Calu3 (cell line): ENCODE measurements at places on chromosomes 5 and 9.

- DNase-seq, result no peak
Observed at GRCh38 chr5:69364414-69364813, 4.9 kb downstream of the AK6 start.

DNA sequence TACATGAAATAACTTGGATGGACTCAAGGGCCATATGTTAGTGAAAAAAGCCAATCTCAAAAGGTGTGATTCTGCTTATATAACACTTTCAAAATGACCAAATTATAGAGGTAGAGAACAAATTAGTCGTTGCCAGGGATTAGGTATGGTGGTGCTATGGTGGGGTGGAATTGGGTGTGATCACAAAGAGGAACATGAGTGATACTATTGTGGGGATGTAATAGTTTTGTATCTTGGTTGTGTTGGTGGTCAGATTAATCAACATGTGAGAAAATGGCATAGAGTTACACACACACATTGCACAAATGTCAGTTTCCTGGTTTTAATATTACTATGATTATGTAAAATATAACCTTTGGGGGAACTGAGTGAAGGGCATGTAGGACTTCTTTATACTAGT is 31.9 kb downstream of the CAMK4 start:
- DNase-seq, result no peak

- no peak for DNase-seq
Observed at GRCh38 chr9:401223-401622, 186.6 kb downstream of the DOCK8 start.

- DNase-seq, result no peak
Observed at GRCh38 chr5:150398722-150399523, 13.8 kb downstream of the CD74 start.

DNA sequence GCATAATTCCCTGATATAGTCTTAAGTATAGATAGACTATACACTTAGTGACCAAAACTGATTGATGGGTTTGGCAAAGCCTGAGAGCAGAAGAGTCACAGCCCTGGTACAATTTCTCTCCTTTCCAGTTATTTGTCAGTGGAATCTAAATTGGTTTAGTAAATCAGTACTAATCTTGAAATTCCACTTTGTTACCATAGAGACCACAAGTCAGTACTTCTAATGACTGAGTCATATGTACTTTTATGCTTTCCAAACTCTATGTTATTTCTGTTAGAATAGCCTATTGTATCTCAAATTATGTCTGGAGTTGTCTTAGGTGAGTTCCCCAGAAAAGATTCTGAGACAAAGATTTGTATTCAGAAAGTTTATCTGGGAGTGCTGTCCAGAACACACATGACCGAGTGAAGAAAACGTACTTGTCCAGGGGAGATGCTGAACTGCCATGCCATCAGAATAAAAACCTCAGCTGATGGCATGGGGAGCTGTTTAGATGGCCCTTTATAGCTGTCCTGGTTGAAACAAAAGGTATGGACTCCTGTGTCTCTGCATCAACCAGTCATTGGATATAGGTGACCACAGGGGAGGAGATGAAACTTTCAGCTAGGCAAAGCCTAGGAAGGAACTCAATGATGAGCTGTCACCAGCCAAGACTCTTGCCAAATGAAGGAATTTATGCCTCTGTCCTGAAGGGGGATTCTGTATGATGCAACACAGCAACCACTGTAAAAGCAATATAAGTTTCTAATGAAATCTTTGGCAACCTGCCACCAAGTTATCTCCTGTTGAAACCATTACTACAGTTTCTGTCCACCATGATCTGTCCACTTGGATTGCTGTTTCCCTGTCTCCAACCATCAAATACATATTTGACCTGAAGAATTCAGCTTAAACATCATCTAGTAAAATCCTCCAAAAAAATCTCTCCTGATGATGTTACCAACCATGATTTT is 18.0 kb upstream of the SMC2 start:
- DNase-seq, result no peak

- no peak for DNase-seq
Observed at GRCh38 chr9:136808806-136809158, 1.0 kb downstream of the RABL6 start.

GRCh38 chr9:109476642-109477257 is 21.4 kb downstream of the PTPN3 start:
- DNase-seq, result peak; percentile 46

DNA sequence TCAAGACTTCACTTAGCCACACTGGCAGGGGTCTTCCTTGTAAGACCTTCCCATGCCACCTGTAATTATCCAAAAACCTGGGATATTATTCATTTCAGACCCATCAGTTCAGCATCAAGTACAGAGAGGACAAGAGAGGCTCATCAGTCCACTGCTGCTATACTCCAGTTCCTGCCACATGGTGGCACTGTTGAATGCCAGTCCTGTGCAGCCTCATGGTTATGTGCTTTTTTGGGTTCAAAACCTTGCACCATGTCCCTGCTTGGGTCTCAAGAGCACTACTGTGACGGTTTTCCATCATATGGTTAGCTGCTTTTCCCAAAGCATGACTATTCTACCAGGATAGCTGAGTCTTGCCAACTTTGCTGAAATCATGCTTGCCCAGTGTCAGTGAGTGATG is 8.5 kb downstream of the PTGS1 start:
- no peak for DNase-seq

DNA sequence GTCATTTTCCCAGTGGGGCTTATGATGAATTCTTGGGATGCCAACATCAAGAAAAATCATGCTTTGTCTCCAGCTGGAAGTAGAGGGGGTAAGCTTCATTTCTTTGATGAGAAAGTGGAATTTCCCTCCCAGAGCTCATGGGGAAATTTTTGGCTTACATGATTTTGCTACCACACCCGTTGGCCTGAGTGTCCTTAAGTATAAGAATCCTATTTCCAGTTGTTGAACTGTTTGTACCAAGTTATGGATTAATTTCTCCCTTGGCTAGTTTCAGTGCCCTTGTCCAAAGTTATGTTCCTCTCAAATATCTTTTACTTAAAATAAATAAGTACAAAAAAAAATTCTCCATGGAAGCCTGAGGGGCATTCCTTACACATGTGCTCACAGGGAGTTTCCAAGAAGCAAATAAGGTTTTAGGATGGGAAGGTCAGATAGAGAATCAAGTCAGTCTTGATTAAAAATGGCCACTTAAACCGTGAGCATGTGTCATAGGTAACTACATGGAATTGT is 82.3 kb downstream of the PTCD2 start:
- DNase-seq, result no peak

- no peak for DNase-seq
Observed at GRCh38 chr9:131682261-131682660, 57.6 kb downstream of the RAPGEF1 start.

GRCh38 chr9:131787838-131788237 is 48.0 kb upstream of the RAPGEF1 start:
- DNase-seq, result no peak

DNA sequence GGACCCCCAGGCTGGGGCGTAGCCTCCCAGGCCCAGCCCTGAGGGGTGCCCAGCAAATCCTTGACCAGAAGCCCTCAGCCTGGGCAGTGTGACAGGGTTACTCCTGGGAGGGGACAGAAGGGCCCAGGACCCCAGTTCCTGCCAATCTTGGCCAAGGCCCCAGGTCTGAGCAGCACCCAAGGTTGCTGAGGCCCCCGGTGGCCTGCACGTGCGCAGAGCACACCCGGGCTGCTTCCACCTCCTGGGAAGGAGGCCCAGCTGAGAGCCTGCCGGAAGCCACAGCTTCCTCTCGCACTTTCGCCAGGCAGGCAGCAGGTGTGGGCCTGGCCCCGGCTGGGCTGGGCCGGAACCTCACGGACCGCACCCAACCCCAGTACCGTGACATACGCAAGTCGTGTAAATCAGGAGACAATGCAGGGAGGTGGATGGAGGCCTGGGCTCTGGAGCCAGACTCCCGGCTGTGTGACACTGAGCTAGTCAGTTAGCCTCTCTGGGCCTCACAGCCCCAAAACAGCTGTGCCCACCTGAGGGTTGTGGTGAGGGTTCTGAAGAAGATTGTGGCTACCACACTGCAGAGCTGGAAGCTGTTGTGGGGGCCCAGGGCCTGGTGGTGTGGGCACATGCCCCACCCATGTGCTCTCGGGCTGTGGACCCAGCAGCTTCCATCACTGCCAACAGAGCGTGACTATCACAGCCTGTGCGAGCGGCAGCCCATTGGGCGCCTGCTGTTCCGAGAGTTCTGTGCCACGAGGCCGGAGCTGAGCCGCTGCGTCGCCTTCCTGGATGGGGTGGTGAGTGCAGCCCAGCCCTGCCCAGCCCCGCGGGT is 5.1 kb downstream of the GRK6 start:
- no peak for DNase-seq

GRCh38 chr5:108251350-108251749 is 130.5 kb downstream of the FBXL17 start:
- peak; percentile 20 for DNase-seq

DNA sequence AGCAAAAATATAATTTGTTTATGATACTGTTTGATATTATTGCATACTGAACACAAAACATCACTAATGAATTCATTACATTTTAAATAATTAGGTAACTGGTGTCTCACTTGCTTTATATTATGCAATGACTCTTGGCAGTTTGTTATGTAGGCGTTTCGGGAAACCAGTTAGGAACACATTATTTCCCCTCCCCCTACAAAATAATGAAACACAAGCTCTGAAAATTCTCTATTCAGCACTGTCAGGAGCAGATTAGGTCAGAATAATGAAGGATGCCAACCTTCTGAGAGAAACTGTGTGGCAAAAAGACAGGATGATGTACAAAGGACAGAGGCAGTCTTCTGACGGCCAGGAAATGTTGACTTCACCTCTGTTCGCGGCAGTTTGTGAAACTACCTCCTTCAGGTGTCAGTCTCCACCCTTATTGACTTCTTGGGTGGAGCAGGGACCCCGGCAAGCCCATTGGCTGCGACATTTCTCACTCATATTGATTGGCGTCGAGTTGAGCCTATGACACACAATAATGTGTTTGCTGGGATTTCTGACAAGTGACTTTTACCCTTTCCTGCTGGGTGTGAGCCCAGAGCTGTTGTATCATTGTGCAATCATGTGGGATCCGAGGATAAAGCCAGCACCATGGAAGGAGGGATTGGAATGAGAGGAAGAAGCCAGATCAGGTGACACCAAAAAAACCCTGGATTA is 33.9 kb downstream of the SH3PXD2B start:
- DNase-seq, result peak; percentile 95

DNA sequence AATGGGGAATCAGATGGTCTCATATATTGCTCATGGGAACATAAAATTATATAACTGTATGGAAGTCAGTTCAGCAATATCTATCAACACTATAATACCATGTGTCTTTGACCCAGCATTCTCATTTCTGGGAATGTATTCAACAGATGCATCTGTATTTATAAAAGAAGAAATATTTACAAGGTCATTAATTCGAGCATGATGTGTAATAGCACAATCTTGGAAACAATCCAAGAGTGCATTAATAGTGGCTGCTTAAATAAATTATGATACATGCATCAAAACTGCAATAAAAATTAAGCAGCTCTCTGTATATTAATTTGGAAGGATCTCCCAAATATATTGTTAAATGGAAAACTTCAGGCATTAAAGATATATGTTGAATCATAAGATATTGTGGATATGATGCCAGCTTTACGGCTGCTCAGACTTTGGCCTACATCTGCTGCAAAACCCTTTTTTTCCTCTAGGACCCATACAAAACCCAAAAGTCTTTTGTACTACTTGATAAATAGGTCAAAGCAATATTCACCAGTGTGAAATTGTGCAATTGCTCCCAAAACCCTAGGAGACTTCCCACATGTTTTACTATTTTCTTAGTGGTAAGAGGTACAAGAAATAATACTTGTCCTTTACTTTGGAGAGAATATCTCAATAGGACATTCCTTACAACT is 45.3 kb upstream of the ISOC1 start:
- no peak for DNase-seq

- no peak for DNase-seq
Observed at GRCh38 chr9:75775166-75775565, 115.3 kb upstream of the PCSK5 start.

- no peak for DNase-seq
Observed at GRCh38 chr9:116368680-116369079, 215.1 kb downstream of the PAPPA start.

- DNase-seq, result no peak
Observed at GRCh38 chr5:170220191-170220590, 12.6 kb upstream of the C5orf58 start.

GRCh38 chr9:109579191-109579948 is 81.3 kb upstream of the PTPN3 start:
- DNase-seq, result no peak

GRCh38 chr5:32357658-32358057 is 44.9 kb upstream of the MTMR12 start:
- no peak for DNase-seq

DNA sequence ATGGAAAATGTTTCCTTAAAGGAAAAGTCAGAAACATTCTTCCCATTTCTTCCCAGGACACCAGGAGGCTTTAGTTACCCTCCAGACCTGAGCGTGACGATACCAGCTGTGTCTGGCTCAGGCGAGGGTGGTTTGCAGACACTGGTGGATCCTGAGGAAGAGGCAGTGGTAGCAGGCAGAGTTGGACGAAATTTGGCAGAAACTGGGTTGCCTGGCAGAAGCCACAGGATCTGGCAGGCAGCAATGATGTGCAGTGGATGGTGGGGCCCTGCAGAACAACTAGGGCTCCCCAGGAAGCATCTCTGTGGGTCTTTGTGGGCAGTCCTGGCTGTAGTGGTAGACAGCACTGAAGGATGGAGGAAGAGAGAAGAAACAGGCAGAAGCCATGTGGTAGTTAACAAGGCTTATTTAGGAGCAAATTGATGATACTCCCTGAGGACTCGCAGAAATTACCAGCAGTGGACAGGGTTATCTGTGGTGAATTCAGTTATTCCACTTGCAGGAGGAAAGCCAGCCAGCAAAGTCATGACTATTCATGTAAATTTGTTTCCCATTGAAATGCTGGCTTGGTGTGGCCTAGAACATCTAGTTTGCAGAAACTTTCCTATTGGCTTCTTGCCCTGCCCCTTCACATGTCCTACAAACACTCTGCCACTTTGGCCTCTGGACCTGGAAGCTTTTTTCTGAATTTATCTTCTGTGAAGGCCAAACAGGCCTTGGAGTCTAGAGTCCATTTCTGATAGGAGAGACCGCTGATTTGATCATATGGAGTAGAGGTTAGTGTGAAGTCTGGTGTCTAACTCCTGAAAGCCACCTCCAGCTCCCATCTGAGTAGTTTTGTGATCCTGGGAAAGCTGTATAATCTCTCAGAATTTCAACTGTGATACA is 212.0 kb downstream of the DMRT2 start:
- no peak for DNase-seq

DNA sequence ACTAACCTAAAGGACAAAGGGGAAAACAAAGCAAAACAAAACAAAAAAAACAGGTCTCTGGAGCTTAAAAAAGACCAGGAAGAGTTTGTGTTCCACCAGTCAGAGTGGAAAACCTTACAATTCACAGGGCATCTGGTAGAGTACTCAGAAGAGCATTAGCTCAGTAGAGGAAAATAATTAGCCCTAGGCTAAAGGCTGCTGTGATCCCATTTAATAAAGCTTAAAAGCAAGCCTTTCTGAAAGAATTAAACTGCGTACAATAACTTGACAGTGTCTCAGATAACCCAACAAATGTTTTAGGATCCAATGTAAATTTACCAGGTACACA is 7.3 kb downstream of the ECM2 start:
- no peak for DNase-seq
